ENCODE measurements at places on chromosomes 1 and 21.

DNA sequence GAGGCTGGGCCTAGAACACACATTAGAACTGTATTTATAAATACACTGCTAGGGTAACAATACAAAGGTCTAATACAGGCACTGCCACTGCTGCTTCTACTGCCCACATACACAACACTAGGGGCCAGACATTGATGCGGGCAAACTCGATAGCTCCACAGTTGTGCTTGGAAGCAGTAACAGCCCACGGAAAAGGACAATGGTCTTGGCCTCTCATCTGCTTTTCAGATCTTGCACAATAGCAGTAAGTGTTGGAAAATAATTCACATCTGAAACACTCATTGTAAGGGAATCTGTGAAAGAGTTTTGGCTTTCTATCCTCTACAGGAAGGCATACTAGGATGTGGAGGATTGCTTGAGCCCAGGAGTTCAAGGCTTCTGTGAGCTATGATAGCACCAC lies 6.9 kb upstream of the SPOCD1 start:
- DNase-seq = no peak

DNA sequence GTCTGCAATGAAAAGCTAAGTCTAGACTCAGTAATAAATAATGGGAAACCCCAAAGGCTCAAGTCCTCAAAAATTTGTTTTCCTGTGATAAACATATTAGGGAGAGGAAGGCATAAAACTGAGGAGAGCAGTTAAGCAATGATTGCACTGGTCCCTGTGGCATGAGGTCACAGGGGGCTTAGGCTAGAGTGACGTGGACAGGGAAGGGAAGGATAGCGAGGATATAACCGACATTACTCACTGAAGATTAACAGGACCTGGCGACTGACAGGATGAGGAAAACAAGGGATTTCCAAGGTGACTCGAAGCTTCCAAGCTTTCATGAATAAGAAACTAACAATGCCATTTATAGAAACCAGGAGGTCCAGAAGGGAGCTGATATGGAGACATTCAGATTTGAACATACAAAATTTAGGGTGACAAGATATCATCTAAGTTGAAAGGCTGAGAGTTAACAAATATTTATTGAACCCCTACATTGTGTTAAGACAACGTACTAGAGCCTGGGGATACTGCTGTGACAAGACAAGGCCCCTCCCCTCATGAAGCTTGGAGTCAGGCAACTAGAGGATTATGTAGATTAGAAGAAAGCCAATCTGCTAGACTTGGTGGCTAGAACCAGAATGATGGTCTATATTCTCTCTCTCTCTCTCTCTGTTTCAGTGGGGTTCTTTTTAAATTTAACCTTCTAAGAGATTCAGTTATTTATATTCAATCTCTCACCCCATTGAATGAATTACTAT lies 33.2 kb upstream of the PKN2 start:
- no peak for DNase-seq

- DNase-seq = no peak
These were observed 41.1 kb upstream of the KCNQ4 start for GRCh38 chr1:40742363-40743061.

DNA sequence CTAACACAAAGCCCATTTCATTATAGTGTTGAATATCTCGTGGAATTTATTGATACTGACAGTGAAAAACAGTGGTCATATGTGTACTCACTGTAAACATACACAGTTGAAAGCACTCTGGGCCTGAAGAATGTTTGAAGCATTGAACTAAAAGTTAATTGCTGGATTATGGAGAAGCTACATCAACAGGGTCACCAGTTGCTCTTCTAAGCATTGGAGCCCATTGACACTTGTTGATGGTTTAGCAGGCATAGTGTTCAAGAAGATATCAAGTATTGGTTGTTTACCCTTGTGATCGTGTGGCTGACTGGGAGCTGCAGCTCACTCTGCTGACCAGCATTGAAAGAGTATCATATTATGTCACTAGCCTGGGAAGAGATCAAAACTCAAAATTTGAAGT lies 10.3 kb downstream of the ZYG11A start:
- DNase-seq = no peak

DNA sequence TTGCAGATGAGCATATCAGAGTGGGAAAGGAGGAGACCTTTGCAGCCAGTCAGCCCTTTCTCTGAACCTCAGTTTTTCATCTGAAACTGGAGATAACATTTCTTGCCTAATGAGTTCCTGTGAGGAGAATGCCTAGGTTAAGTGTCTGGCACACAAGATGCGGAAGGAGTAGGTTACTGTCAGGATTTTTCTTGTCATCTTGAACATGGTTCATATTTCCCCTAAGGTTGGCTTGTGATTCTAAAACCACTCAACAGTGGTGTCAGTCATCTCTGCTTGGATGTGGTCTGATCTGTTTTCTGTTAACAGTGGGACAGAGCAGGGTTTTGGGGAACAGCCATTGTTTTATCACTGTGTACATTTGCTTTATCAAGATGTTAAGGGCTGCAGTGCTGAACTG lies 70.6 kb downstream of the TGFB2 start:
- no peak for DNase-seq

GRCh38 chr21:26804895-26805609 lies 40.2 kb downstream of the ADAMTS1 start:
- no peak for DNase-seq

GRCh38 chr1:246569248-246570238 lies 3.3 kb downstream of the CNST start:
- no peak for DNase-seq

DNA sequence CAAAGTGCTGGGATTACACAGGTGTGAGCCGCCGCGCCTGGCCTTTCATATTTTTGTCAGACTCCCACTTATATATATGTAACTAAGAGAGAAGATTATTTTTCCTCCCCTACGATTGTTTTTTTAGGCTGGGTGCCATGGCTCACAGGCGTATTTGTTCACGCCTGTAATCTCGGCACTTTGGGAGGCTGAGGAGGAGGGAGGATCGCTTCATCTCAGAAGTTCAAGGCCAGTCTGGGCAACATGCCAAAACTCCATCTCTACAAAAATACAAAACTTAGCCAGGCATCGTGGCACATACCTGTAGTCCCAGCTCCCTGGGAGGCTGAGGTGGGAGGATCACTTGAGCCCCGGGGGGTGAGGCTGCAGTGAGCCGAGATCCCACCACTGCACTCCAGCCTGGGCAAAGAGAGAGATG lies 23.9 kb upstream of the ITLN2 start:
- DNase-seq = no peak

DNA sequence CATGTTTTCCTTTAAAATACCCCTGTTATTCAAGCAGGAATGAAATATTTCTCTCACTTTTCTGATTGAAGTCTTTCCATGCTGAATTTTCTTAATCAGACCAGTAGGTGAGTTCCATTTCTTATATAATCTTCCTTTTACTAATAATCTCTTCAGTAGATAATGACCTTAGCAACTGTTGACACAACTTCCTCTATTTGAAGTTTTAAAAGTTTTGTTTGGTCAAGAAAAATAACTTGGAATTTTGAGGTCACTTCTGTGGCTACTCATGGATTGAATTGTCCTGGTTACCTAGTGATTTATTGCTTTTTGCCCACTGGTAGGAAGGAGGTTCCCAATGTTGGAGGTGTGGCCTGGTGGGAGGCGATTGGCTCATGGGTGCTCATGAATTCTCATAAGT lies 70.6 kb upstream of the PAXBP1 start:
- no peak for DNase-seq

- no peak for DNase-seq
These were observed 51.2 kb downstream of the PIK3R3 start for GRCh38 chr1:46081206-46081605.

DNA sequence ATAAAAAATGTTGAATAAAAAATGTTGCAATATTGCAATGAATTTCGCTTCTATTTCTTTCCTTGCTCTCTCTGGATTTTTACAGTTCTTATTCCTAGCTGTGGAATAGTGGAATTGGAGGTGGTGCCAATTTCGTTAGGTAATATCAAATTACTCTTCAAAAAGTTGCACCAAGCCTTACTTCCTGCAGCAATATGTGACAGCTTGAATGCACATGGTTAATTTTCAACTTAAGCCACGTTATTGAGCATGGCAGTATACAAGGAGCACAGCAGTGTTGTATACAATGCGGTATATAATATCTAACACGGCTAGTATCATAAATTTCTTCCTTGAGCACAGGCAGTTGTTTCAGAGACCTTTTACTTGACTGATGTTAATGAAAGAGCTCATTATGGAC lies 152.5 kb downstream of the NOS1AP start:
- DNase-seq = no peak

DNA sequence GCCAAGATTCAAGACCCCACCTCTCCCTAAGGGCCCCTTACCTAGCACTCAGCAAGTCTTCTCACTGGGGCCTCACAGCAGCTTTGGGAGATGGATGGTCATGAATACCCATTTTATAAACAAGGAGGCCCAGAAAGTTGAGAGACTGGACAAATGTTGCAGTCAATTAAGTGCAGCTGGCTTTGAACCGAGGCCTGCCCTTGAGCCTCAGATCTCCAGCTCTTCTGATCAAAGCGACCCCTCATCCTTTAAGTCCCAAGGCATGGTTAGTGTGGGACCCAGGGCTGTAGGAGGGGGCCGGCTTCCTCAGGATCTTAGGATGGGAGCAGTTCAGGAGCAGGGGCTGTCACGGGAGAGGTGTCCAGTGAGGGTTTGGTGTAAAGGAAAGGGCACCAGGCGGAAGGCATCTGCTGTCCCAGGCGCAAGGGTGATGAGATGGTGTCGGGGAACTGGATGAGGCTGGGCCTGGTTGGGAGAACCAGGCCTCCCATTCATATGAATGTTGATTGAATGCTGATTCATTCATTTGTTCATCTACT lies 5.1 kb upstream of the MTFR1L start:
- DNase-seq = no peak

- no peak for DNase-seq
These were observed at the start of gene ADAMTSL4 for GRCh38 chr1:150548632-150549495. TSS of gene ADAMTSL4 (plus strand) at chr1:150549408. CDS start at chr1:150552289, 2,881 bp downstream.

GRCh38 chr1:58249737-58250586 lies 296.6 kb downstream of the OMA1 start:
- no peak for DNase-seq

DNA sequence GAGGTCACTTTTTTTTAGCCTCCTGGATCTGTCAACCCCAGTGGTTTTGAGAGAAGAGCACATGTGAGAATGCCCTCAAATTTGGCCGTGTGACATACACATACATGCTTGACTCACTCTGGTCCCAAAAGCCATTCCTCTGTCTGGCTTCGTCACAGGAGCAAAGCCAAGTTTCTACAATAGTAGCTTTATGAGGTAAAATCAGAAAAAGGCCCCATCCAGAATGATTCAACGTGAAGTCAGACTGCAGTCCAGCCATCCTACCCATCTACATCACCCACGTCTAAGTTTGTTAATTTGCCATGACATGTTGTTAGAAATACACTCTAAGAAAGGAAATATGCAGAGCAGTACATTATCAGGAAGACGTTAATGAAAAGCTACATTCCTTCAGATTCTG lies 245.2 kb downstream of the SDCCAG8 start:
- DNase-seq = no peak

GRCh38 chr1:57262472-57262871 lies 161.4 kb downstream of the DAB1 start:
- DNase-seq = no peak

GRCh38 chr1:34128186-34128889 lies 36.7 kb downstream of the CSMD2 start:
- no peak for DNase-seq

GRCh38 chr1:236149003-236149595 lies 6.8 kb downstream of the GPR137B start:
- no peak for DNase-seq

GRCh38 chr1:155184835-155185782 lies 11.5 kb downstream of the TRIM46 start:
- no peak for DNase-seq

- no peak for DNase-seq
These were observed 51.1 kb upstream of the B3GALT2 start for GRCh38 chr1:193237381-193237978.

- no peak for DNase-seq
These were observed 68.6 kb downstream of the NOS1AP start for GRCh38 chr1:162138112-162138511.

DNA sequence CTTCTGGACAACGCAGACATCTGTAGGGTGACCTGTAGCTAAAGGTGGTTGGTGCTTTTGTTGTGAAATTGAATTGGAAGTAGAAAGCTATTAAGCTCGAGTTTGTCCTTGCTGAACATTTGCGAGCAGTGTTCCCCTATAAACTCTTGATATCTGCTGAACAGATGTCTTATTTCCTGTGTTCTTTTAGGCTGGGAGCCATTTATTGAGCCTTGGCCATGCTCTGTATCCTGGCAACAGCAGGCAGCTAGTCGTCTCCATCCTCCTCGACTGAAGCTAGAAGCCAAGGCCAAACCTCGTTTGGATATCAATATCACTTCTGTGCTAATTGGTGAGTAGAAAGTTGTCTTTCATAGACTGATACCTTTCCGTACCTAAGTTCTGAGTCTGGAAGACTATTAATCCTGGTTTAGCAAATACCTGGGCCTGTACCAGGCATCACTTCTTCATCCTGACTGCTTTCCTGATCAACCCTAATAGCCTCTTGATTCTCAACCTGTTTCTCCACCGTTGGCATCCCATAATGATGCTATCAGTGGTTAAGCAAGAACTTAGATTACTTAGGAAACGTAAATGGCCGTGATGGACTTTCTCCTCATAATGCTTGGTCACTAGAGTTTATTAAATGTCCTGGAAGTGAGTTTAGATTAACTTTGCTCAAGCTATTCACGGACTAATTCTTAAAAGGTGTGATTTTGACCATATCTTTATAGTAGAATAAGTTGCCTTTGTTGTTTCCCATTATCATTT lies 103.4 kb downstream of the VPS13D start:
- DNase-seq = no peak

- no peak for DNase-seq
These were observed 117.6 kb downstream of the LTN1 start for GRCh38 chr21:28875078-28875477.

- no peak for DNase-seq
These were observed 10.1 kb downstream of the EYA3 start for GRCh38 chr1:28078262-28078661.

DNA sequence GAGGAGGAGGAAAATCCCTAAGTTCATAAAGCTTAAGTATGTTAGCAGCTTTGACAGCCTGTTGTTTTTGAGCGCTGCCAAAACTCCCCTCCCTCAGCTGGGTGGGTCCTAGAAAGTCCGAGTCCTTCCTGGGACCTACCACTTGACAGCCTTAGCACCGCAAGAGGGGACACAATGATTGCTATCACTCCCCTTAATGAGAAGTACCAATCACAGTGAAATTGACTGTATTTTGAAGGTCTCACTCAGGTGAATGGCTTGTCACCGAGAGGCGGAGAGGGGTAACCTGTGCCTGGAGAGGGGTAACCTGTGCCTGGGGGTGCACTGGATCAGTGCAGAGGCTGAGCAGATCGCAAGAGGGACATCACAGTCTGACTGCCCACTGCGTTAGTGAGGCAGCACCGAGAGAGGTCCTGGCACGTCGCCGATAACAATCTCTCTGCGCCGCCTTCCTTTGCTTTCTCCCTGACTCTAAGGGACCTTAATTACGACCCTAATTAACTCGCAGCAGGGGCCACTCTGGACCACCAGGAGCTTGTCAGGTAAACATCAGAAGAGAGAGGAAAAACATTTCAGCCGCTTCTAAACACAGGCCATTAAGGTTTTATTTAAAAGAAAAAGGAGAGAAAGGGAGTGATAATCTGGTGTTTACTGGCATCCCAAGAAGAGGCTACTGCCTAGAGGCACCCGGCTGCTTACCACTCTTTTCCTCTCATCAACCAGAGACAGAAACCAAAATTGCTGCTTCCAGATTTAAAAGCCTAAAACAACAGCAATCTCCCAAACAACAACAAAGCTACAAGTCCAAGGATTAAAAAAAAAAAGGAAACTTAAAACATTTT lies 25.7 kb upstream of the KCNK1 start:
- DNase-seq = peak; percentile 16

- DNase-seq = no peak
These were observed 217.0 kb upstream of the FAM78B start for GRCh38 chr1:166383635-166384346.
